ENCODE measurements at places on chromosomes 5 and 9.

DNA sequence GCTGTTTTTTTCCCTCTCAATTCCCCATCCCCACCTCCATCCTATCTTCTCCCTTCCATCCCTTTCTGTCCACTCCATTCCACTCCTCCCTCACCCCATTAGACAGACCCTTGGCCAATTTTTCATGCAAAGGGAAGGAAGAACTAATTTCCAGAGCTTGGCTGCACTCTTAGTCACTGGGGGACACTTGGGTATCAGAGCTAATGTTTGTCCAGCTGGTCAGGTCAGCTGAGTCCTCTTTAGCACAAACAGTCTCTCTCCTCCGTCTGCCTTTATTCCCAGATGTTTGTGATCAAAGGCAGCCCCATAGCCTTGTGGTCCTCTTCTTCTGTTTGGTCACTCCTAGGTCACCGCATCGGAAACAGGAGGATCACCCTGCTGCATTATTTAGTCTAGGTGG, 148.5 kb downstream of the NMUR2 start:
- no peak for DNase-seq

- no peak for DNase-seq
These were observed 222.1 kb upstream of the EDIL3 start for GRCh38 chr5:84606784-84607183.

GRCh38 chr9:26331223-26331622, 561.4 kb downstream of the CAAP1 start:
- no peak for DNase-seq

DNA sequence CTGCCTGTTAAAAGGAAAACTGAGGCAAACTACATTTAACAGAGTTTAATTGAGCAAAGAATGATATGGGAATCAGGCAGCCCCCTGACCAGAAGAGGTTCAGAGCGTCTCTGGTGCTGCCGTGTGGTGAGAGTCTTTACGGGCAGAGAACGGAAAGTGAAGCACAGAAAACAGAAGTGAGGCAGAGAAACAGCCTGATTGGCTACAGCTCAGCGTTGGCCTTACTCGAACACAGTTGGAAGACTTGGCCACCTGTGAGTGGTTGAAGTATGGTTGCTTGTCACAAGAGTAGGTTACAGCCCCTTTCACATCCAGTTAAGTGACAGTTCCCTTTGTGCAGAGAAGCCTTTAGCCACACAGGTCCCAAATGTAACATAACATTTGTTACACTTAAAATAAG, 16.9 kb upstream of the FBP1 start:
- no peak for DNase-seq

DNA sequence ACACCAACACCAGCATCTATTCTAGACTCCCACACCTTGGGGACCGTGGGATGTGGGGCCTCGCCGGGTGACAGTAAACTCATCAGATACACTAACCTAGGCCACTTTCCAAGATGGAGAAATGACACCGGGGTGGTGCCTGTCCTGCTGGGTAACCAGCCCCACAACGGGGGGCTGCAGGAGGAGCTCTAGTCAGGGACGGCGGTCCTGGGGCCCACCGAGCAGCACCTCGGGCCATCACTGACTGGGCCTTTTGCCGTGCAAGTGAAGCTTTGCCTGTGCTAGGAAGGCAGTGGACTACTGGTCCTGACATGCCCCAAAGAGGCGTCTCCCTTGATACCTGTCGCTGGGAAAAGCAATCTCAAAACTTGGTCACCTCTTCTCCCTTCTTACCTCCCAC, 260.3 kb upstream of the IRX1 start:
- no peak for DNase-seq

- DNase-seq: no peak
These were observed 25.0 kb upstream of the SUSD3 start for GRCh38 chr9:93033531-93033930.

GRCh38 chr5:16467363-16468219, 2.0 kb upstream of the ZNF622 start:
- DNase-seq: no peak

DNA sequence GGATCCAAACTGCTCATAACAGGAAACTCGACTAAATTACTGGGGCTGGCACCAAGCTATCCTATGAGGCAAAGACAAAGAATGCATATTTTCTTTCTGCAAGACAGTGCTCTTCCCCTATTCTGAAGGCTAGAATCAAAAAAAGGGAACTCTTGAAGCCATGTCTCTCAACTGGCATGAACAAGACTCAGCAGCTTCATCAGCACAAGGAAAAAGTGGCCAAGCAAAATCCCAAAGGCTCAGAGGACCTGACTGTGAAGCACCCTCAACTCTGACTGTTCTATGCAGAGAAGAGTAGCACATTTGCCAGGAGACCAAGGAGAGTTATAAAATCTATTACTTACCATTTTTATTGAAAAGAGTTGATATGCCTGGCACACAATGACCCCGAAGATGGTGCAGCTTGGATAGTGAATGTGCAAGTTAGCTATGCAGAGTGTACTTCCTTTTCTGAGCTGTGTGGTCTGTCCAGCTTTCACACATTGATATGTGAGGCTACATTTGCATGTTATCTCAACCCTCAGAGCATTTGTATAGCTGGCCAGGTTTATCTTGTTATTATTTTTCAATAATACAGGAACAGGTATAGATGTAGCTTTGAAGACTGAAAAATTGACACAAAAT, 51.0 kb upstream of the FYB1 start:
- DNase-seq: no peak

GRCh38 chr5:33828626-33829308, 63.0 kb downstream of the ADAMTS12 start:
- no peak for DNase-seq

- DNase-seq: no peak
These were observed 127.2 kb downstream of the TLE4 start for GRCh38 chr9:79698967-79699366.
